A549 treated with GW870086 at 1 μM for 4 hours (cell line): ENCODE measurements at places on chromosomes 12 and 14. TPM values are rescaled to one million over a fixed set of nuclear protein-coding genes. Genes with fewer than 3 reads are reported as not detected.

E2F7 gene
- 5.0 to 8.2 TPM (median 7.7 TPM) in 5 replicates for total RNA-seq

DCP1B gene
- 7.0 to 8.8 TPM (median 7.7 TPM) in 5 replicates for total RNA-seq

KRT73 gene
- not detected in 5 replicates for total RNA-seq

GRIN2B gene
- 2.8 to 5.6 TPM (median 4.6 TPM) in 5 replicates for total RNA-seq

CCDC175 gene
- not detected in 5 replicates for total RNA-seq

SLC7A8 gene
- total RNA-seq: 0.82 to 2.4 TPM (median 1.2 TPM) in 5 replicates

POTEG gene
- 0.06 TPM in 1 of 5 replicates, not detected in the others for total RNA-seq

SLCO1B1 gene
- 0.19 to 0.46 TPM (median 0.29 TPM) in 5 replicates for total RNA-seq

ZNF664 gene
- 47.2 to 67.3 TPM (median 58.9 TPM) in 5 replicates for total RNA-seq

ANGEL1 gene
- total RNA-seq: 6.7 to 8.4 TPM (median 8.0 TPM) in 5 replicates

MYH6 gene
- total RNA-seq: 0.02 to 0.03 TPM in 2 of 5 replicates, not detected in the others

MUCL1 gene
- total RNA-seq: not detected in 5 replicates

FGF23 gene
- not detected in 5 replicates for total RNA-seq

KRT79 gene
- total RNA-seq: 0.09 to 0.20 TPM in 2 of 5 replicates, not detected in the others

AVPR1A gene
- 0.05 TPM in 1 of 5 replicates, not detected in the others for total RNA-seq

RAPGEF3 gene
- total RNA-seq: 0.51 to 1.0 TPM (median 0.81 TPM) in 5 replicates

PYGL gene
- 135 to 189 TPM (median 166 TPM) in 5 replicates for total RNA-seq

SLC6A12 gene
- total RNA-seq: 0.72 to 1.4 TPM (median 1.1 TPM) in 5 replicates

NYNRIN gene
- 0.25 to 0.34 TPM (median 0.26 TPM) in 5 replicates for total RNA-seq

DHH gene
- 0.03 TPM in 1 of 5 replicates, not detected in the others for total RNA-seq

KRT1 gene
- total RNA-seq: not detected in 5 replicates

IL23A gene
- total RNA-seq: 0.21 to 0.70 TPM (median 0.49 TPM) in 4 of 5 replicates, not detected in the other

OTOGL gene
- not detected in 5 replicates for total RNA-seq

CARMIL3 gene
- 0.33 to 0.75 TPM (median 0.61 TPM) in 5 replicates for total RNA-seq
